ENCODE measurements at places on chromosomes 1 and 21.

DNA sequence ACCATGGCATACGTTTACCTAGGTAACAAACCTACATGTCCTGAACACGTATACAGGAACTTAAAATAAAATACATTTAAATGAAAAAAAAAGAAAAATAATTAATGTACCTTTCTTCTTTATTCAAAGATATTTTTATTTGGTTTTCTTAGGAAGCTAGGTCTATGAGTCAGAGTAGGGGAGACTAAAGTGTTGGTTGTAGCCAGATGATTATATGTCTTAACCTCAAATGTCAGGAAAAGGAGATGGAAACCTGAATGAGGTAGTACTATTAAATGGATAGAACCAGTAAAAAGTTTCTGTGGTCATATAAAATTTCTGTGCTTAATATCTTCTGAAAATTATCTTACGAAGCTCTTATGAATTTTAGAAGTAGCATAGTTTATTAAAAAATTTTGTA, 275.8 kb downstream of the KCTD3 start:
- DNase-seq, result no peak

DNA sequence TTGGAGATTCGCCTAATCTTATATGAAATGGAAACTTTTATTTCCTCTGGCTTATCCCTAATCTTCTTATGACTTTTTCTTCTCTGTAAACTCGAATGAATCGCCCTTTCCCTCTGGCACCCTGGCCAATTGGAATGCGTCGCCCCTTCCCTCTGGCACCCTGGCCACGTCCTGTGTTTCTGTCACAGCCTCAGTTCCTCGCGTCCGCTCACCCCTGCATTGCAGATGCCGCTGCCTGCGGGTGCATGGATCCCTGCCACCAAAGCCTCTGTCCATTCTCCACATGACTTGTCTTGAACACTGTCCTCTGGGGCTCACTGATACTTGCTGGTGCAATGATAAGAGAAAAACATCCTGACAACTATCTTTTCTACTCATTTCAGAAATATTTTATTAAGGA, 104.6 kb downstream of the ADARB1 start:
- DNase-seq, result no peak

DNA sequence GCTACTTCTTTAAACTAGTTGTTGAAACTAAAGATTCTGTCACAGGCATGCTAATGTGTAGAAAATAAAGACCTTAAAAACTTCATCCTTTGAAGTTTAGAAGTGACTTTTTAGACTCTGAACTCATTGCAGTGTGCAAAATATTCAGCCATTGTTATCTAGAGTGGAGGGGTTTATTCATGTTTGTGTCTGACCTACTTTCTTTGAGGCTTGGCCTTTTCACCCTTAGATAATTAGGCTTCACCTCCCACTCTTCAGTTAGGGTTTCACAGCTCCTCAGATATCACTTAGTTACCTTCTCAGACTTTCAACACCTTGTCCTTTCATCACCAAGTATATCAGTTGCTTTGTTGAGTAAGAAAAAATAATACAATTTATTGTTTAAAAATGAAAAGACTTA, 75.9 kb downstream of the IVNS1ABP start:
- DNase-seq, result no peak

- no peak for DNase-seq
Observed at GRCh38 chr1:167612587-167613385, 17.2 kb upstream of the RCSD1 start.

GRCh38 chr1:49995734-49996133, 28.0 kb downstream of the AGBL4 start:
- no peak for DNase-seq

DNA sequence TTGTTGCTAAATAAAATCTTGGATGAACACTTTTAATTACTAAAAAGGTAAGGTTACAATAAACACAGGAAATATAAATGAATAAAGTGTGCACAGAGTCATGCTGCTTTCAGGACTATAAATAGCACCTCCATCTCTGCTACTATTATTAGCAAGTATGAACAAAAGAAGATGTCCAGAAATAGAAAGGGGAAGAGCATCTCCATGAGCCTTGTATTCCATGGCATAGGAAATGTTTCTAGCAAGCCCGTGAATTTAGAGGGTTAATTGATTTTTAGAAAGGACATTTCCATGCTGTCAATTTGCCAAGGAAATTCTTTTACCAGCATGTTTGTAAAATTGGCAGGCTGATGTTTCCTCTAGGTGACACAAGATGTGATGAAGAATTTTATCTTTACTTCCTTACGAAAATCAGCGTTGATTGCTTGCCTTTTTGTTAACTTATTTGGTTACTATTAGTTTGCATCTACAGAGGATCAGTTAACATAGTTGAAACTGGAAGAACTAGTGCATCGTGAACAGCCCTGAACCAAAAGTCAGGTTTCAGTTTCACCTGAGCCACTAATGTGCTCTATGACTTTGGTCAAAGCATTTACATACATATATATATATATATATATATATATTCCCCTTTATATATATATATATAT, 45.3 kb downstream of the NR5A2 start:
- no peak for DNase-seq

- no peak for DNase-seq
Observed at GRCh38 chr1:24089743-24090555, 22.0 kb downstream of the MYOM3 start.

DNA sequence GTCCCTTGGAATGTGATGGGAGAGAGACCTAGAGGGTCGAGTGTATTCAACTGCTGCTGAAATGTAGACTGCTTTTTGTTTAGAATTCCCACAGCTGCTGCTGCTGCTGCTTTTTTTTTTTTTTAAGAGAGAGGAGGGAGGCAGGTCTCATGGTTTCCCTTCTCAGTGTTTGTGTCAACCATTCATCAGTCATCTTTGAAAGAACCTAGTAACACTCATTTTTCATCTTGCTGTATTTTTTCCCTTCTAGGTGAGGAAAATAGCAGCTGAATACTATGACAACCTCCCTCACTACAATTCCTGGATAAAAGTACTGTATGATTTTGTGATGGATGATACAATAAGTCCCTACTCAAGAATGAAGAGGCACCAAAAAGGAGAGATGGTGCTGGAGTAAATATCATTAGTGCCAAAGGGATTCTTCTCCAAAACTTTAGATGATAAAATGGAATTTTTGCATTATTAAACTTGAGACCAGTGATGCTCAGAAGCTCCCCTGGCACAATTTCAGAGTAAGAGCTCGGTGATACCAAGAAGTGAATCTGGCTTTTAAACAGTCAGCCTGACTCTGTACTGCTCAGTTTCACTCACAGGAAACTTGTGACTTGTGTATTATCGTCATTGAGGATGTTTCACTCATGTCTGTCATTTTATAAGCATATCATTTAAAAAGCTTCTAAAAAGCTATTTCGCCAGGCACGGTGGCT, 9.2 kb downstream of the DEGS1 start:
- DNase-seq, result no peak

DNA sequence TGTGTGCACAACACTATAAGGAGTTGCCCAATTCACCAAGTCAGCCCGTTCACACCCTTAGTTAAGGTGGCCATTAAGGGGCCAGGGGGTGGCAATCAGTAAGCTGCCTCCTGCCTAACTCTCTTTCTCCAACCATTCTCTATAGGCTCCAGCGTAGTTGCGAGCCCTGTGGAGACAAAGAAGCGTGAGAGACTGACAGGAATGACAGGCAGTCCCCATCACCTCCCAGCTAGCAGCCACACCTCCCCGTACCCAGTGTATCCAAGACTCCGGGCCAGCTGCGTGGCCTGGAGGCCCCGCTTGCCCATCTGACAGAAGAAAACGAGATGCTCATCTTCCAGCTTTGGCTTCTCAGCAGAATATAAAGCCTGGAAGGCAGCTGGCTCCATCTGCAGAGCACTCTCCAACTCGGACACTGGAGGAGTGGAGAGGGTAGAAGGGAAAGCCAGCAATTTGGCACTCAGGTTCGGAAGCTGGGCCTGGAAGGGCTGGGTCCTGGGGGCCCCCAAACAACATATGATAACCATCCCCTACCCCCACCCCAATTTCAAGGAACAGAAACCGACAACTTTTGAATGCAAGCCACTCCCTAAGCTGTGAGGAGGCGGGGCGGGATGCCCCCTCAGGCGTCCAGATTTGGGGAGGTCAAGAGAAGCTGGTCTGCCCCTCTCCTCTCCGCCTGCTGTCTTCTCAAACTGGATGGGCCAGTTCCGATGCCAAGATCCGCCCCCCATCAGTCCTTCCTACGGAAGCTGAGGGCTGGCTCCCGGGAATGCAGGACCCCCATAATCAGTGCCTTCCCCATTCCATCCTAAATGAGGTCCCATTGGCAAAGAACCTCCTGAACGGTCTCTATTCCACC, 872 bp downstream of the TSTD1 start:
- no peak for DNase-seq

GRCh38 chr21:38990424-38990794, 184.7 kb downstream of the ETS2 start:
- DNase-seq, result no peak

DNA sequence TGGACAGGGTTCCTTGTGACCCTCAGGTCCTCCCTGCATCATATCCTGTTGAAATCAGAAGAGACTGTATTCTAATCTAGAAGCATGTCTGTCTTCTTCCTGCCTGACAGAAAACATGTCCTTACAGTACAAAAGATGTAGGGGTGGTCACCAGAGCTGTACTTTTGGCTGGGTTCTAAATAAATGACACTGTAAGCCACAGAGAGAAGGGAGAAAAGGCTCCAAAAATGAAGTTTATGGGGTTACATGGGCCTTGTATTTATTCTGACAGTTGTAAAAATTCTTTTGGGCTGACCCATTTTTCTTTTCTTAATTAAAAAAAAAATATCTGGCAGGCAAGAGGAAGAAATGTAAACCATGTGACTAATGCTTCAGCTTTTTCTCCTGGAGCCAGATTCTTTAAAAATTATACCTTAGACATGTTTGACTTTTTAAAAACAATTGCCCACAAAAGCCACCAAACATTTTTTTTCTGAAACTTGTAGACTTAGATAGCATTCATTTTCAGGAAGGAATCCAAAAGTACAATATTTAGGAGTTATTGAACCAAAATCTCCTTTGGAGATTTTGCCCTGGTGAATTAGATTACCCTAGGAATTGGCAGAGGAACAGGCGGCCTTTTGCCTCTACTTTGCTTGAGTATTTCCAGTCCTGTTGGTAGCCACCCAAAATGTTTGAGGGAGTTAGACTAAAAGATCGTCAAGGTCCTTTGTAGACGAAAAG, 17.1 kb downstream of the RGL1 start:
- DNase-seq, result no peak

- DNase-seq, result no peak
Observed at GRCh38 chr1:208654241-208654640, 410.1 kb upstream of the PLXNA2 start.

DNA sequence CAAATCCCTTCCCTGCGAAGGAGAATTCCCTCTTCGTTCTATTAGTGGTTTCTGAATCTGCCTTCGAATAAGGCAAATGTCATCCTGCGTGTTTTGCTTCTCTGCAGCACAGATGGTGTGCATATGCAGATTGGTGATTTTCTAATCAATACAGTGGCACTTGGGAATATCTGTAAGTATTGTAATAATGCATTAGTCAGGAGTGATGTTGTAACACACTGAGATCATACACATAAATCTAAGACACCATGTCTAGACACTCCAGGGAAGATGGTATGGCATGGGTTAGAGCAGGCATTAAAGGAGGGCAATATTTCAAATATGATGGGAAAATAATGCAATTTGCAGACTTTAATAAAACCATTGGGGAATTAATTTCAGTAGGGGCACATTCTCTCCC, 513.2 kb upstream of the PTBP2 start:
- no peak for DNase-seq

DNA sequence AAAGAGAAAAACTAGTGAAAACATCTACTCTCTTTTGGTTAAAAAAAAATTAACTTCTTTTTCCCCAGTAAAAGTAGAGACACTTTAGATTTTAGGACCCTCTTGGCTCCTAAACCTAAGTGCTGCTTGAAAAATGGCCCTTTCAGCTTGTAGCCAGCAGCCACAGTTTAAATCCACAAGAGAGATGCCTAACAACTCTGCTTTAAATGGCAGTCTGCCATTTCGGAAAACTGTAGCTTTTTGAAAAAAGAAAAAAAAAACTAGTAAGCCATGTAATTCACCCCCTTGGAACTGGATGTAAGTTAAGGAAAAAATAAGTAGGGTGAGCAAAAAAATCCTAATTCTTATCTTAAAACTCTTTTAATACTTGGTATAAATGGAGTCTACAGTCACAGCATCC, 56.0 kb downstream of the LHX9 start:
- no peak for DNase-seq

- DNase-seq, result no peak
Observed at GRCh38 chr21:35504277-35504676, 455.2 kb upstream of the RUNX1 start.

DNA sequence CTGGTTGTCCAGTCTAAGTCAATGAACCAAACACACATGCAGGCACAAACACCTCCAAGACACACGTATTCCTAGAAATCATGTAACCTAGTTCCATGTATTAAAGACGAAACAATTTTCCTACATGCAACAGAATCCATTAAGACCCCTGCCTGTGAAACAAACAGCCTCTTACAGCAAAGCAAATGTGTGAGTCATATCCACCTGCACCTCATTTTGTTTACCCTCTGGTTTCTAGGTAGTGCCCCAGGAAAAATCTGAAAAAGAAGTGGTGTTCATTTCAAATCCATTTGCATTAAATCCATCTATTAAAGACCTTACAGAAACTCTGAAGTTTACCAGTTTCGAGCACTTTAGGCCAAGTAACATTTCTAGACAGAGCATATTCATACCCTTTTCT, 74.1 kb downstream of the VCAM1 start:
- no peak for DNase-seq

GRCh38 chr1:198364471-198364870, 176.0 kb downstream of the ATP6V1G3 start:
- no peak for DNase-seq

DNA sequence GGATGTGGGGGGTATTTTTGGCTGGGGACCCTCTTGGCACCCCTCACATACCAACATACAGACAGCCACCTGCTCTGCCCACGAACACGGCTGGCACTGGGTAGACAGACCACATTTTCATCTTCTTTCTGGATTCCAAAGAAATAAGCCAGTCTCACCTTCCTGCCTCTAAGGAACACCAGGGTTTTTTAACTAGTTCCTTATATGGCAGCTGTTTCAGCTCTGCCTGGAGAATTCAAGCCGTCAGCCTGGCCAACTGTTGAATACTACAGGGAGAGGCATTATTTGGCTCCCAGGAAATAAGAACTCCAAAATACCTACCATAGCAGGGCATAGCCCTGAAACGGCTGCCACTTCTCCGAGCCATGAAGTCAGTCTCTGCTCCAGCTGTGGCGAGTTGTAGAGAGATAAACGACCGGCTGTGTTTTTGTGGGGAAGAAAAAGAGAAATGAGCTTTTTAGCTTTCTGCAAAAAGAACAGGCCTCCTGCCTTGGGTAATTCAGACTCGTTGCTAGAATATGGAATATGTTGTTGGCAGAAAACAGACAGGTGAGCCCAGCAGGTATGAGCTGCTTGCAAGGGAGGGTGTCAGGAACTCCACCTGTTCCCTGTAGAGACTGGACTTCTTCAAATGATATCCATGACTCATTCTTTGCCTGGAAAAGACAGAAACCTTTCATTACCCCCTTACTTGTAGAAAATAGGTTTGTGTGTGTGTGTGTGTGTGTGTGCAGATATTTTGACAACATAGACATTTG, 51.8 kb downstream of the MT1HL1 start:
- no peak for DNase-seq

GRCh38 chr1:154497026-154497806, 4.8 kb upstream of the TDRD10 start:
- no peak for DNase-seq

- no peak for DNase-seq
Observed at GRCh38 chr1:175167861-175168260, 24.7 kb downstream of the KIAA0040 start.
